WERI-Rb-1 (cell line): ENCODE measurements at places on chromosomes 11 and 22.

DNA sequence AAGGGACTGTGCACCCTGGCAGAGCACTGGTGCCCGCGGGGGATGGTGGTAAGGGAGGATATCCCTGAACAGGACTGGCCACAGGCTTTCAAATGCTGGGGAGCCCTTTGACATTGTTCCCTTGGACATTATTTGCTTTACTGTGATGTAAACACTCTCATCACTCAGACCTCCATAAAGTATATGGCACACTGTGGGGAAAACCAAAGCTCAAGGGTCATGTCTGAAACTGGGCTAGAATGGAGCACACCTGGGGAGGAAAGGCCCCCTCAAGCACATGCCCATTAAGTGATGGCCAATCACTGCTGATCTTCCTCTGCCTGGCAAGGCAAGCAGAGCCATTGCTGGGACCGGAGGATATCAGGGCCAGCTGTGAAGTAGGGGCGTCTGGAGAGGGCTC, 60.9 kb upstream of the TENM4 start:
- DNase-seq, result no peak

GRCh38 chr11:110327508-110327907, 31.1 kb upstream of the RDX start:
- no peak for DNase-seq

DNA sequence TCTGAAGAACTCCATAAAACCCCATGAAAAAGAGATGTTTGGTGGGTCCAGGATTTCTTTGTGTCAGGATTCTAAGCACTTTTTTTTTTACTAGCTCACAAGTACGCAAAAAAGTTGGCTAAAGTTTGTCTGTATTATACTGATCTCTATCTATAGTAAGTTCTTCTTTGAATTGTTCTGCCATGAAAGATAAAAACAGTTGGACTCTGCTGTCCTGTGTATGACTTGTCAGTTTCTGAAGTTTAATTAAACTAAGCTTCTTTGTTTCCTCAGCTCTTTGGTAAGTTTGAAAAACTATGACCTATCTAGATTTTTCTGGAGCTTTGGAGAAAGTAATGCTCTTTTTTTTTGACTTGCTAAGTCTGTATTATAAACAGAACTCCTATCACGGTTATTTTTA, 812.2 kb upstream of the LUZP2 start:
- DNase-seq, result no peak

- DNase-seq, result peak; percentile 46
Observed at GRCh38 chr11:57116654-57117053, 65.1 kb upstream of the LRRC55 start.

DNA sequence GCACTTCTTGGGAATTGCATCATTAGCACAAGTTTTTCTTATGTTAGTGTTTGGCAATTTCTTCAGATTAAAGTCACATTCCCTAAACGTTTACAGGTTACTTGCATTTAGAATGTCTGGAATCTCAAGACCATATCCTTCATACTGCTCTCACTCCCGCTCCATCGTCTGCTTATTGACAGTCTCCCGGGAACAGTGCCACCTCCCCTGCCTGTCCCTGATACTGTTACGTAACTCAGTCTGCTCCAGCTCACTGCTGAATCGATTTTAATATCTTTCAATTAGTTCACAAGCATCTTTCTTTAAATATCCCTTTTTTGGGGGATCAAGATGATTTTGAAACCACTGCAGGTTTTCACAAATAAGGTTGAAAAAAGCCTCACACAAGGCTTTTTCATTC, 48.2 kb downstream of the GLYATL2 start:
- no peak for DNase-seq

GRCh38 chr11:77424644-77425043, 49.2 kb downstream of the PAK1 start:
- DNase-seq, result no peak
